CD4-positive, alpha-beta T cell treated with Interleukin-21 for 1 hour (primary cell): ENCODE measurements at places on chromosomes 1 and 21.

- DNase-seq, result no peak
Observed at GRCh38 chr1:4169991-4170390, 269.9 kb upstream of the C1orf174 start.

- no peak for DNase-seq
Observed at GRCh38 chr1:154430903-154431302, 25.8 kb downstream of the IL6R start.

DNA sequence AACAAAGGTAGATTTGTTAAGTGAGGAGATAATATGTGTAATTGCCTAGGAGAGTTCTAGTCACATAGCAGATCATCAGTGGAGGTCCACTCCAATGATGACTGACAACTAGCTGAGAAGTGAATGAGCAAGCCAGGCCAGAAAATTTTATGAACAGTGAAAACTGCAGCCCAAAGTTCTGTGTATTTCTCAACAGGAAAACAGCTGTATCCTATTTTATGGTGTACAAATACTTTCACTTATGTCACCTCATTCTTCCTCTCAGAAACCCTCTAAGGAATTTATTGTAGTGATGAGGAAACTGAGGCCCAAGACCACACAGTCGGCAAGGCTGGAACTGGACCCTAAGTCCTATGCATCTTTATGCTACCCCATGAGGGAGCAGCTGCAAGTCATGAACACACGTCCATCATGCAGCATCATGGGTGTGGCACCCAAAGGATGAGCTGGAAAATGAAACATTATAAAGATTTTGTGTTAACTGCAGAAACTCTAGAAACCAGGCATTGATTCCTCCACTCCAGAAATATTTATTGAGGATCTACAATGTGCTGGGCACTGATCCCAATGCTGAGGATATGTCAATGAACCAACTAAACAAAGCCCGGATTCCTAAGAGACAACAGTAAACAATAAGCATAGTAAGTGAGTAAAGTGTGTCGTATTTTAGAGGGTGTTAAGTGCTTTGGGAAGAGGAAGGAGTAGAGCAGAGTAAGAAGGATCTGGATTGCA, 99.5 kb upstream of the DUSP10 start:
- DNase-seq, result no peak

DNA sequence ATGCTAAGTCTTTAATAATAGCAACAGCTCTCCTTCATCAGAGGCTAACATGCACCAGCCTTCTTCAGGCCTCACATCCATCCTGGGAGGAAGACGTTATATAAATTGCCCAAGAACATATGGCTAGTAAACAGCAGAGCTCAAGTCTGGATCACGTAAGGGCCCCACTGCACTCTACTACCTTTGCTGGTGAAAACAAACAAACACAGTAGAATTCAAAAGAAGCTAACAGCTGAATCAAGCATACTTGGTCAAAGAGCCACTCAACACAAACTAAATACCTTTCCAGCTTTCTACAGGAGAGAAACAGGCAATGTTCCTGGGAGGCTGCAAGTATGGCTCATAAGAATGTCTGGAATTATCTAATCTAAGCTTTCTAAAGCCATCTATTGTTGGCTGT, 66.0 kb downstream of the WLS start:
- no peak for DNase-seq

GRCh38 chr1:24450316-24450715, 34.7 kb downstream of the NIPAL3 start:
- DNase-seq, result no peak

DNA sequence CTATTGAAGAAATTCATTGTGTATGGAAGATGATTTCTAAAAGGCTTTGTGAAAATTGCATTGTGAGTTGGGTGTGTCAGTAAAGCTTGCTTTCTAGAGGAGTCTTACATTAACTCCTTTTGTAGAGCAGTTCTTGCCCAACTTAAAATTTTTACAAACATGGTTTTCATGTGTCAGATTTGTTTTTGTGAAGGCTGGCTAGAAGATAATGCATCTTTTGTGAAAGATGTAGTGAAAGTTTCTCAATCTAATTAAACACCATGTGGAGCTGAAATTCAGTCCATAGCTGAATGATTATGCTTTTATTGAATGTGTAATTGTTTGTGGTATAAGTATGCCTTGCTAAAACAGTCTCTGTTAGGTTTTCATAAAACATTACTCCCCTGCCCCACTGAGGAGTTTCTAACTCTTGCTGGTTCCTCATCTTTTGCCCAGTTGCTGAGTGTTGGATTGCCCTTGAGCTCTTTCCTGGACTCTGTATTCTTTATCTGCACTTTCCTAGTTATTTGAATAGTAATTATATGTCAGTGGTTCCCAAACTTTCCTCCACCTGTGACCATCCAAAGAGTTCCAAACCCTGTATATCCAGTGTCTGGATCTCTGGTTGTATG, 38.0 kb downstream of the KCTD3 start:
- DNase-seq, result no peak

DNA sequence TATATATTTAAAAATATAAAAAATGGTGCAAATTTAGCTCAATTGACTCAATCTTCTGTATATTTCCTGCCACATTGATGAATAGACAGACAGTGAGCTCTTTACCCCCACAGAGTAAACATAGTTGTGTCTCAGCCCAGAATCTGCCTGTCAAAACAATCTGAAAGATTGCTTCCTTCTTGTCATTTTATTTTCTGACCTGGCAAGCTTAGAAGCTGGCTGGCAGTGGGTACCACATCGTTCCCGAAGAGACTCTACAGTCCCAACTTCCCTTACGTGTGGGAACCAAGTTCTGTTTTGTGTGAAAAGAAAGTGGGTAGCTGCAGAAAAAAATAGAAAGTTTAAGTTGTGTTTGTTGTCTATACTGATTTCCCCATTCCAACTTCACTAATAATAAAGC, 629.3 kb upstream of the NEGR1 start:
- no peak for DNase-seq

GRCh38 chr1:153488731-153489130, 28.3 kb upstream of the S100A7 start:
- DNase-seq, result no peak

DNA sequence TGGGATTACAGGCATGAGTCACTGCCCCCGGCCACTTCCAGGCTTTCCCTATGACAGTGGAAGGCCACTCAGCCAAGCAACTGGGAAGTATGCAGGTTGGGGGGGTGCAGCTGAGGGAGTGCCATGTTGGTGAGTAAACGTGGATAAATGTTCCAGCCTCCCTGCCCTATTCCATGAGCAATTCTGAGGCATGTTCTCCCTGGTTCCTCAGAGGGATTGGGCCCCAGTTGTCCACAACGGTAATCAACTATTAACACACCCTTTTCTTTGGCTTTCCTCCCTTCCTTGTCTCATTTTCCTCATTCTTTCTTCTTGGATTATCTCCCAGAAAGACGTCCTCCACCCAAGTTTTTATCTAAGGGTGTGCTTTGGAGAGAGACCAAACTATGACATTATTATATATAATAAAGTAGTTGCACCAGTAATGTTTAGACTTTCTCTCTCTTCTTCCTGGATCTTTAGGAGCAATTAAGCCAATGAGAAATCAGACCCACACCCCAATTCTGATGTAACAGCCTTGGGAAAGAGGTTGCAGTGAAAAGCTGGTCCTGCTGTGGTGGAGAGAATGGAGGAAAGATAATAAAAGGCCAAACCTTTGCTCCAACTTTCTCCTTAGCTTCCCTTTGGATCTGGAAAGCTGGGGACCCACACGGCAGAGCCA, 6.8 kb upstream of the SLAMF9 start:
- DNase-seq, result no peak

DNA sequence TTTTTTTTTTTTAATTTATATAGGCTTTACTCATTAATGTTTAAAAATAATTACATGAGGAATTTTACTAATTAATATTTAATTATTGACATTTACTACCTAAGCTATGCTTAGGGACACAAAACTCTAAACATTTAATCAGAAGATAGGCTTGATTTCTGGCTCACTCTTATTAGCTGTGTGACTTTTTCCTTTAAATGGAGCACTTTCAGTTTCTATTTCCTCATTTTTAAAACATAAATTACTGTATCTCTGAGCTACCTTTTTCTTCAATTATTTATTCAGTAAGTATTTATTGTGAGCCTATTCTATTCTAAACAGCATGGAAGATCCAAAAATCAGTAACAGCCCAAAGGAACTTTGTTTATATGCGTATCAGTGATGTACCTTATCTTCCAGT, 40.5 kb downstream of the MAP3K7CL start:
- no peak for DNase-seq

- no peak for DNase-seq
Observed at GRCh38 chr1:17874231-17874630, 119.1 kb downstream of the ACTL8 start.

DNA sequence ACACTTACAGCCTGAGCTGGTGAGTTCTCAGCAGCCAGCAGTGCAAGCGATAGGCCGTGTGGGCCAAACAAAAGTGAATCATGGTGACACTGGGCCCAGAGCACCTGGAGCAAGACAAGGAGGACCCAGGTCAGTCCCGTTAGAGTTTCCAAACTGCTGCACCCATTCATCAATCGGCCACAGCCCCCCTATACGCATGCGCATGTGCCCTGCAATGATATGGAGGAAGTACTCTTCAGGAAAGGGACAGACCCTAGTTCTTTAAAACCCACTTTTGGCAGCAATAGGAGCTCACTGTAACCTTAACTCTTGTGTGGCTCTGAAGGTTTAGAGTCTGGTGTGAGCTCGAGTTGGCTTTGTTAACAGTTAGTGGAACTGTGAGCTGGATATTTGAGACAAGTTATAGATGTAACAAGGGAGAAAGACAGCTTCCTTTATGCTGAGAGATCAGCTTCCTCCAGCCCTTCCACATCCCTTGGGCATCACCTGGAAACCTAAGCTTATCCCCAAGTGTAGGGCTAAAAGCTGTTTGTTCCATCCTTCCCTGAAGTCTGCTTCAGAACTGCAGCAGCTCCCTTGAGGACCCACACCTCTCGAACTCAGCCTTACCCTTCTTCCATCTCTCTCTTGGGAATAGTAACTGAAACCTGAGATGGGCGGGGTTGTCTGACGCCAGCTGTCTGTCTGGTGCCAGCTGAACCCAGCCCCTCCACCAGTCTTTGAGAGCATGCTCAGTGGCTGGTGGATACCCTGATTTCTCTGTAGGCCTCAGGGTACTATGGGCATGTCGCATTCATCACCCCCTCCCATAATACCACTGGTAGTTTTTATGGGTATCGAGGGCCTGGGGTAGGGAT, 17.7 kb downstream of the NMNAT1 start:
- DNase-seq, result no peak

GRCh38 chr1:100544791-100545190, 6.9 kb downstream of the GPR88 start:
- DNase-seq, result no peak

- DNase-seq, result no peak
Observed at GRCh38 chr1:42924851-42925760, 33.6 kb downstream of the SLC2A1 start.

DNA sequence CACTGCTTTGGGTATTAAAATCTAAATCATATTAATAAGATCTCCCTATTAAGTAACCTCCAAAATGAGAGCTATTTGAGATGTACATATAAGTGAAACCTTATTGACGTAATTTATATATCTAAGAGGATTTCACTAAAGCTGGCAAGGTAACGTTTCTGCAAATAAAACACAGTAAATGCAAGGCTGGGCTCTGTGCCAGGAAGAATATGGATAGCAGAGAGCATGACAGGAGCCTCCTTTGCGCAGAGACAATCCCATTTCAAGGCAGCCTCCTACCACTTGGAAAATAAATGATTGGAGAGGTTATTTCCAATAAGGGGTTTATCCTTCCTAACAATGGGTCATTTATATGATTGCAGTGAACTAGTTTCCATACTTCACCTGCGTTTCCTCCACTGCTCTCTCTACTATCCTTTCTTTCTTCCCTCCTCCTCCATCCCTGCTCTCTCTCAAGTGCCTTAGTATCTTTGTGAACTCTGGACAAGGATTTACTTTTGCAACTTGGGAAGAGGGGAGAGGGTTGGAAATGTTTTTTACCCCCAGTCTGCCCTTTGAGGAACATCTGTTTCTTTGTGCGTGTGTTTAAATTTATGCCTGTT, 3.0 kb upstream of the NFIA start:
- no peak for DNase-seq

- no peak for DNase-seq
Observed at GRCh38 chr1:101709721-101710120, 287.0 kb downstream of the OLFM3 start.

GRCh38 chr1:115647919-115648650, 6.3 kb downstream of the VANGL1 start:
- DNase-seq, result no peak

GRCh38 chr1:84947536-84948410, 49.1 kb downstream of the MCOLN2 start:
- DNase-seq, result no peak

DNA sequence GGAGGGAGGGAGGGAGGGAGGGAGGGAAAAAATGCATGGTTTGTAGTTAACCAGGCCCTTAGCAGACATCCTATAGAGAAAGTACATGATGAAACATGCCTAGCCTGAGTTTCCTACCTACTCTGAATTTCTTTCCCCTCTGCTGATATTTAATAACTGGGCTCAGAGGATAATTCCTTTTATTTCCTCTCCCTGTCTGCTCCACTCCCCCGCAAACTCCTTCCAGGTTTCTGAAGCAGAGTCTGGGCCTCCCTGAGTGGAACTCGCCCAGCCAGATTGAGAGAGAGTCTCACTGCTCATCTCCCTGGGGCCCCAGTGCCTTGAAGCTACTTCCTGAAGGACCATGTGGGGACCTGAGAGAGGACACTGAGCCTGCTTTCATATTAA, 111.9 kb upstream of the SLC44A3 start:
- no peak for DNase-seq

DNA sequence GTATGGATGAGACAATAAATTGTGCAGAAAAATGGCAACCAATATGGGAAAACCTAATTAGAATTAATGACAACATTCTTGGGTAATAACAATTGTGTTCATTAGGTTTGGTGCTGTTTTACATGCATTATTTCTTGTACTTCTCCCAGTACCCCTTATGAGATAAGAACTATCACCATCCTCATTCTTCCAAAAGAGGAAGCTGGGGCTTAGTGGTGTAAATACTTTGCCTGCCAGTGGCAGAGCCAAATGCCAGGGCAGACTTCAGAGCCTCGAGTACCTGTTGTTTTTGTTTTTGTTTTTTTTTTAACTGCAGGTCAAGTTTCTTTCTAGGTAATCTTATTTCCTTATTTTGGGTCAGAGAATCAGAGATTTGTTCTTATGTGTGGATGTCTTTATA, 206.4 kb downstream of the RHOU start:
- no peak for DNase-seq

GRCh38 chr1:56825436-56825835, 6.2 kb upstream of the FYB2 start:
- DNase-seq, result no peak

DNA sequence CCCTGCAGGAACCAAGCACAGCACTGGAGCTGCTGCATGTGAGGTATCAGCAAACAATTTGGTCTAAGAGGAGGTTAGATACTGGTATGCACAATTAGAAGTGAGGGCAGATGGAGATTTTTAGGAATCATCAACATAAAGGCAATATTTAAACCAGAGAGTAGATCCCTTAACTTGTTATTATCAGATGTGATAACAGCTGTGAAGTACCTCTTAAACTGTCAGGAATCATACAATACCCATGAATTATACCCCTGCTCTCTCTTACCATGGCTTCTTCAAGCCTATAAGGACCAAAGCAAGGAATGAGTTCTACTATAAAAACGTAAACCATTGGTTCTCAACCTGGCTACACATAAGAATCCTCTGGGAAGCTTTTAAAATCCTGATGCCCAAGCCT, 3.9 kb downstream of the BCAR3 start:
- no peak for DNase-seq

GRCh38 chr1:231808116-231808515, 181.5 kb downstream of the DISC1 start:
- DNase-seq, result no peak
